ENCODE measurements at places on chromosomes 2 and 18.

GRCh38 chr18:79641722-79642497 lies 37.7 kb upstream of the CTDP1 start:
- no peak for DNase-seq

- DNase-seq: no peak
Measured at GRCh38 chr2:151277067-151277466, 12.4 kb downstream of the NMI start.

DNA sequence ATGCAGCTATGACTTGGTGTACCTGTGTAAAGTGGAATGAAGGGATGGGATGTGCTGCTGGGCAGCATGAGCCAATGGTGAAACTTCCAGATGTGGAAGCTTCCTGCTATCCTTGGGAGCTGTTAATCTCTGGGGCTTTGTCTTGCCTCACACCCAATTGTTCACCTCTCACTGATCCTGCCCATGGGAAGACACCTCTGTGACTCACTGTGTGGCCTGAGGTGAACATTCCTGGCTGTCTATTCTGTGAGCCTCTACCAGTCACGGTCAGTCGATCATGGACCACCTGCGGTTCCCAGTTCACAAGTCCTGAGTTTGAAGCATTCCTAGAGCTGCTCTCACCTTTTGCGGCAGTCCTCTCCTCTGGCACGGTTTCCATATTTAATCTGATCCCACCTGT lies 12.1 kb downstream of the NEURL3 start:
- no peak for DNase-seq

DNA sequence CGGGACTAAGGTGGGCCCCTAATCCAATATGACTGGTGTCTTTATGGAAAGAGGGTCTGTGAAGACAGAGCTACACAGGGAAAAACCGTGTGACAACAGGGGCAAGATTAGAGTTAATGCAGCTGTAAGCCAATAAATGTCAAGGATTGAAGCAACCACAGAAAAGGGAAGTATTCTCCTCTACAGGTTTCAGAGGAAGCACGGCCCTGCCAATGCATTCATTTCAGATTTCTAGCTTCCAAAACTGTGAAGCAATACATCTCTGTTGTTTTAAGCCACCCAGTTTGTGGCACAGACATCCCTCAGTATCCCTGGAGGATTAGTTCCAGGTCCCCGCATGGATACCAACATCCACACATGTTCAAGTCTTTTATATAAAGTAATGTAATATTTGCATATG lies 48.8 kb downstream of the SPP2 start:
- no peak for DNase-seq

GRCh38 chr18:5424903-5425664 lies 118.7 kb downstream of the EPB41L3 start:
- DNase-seq: no peak

DNA sequence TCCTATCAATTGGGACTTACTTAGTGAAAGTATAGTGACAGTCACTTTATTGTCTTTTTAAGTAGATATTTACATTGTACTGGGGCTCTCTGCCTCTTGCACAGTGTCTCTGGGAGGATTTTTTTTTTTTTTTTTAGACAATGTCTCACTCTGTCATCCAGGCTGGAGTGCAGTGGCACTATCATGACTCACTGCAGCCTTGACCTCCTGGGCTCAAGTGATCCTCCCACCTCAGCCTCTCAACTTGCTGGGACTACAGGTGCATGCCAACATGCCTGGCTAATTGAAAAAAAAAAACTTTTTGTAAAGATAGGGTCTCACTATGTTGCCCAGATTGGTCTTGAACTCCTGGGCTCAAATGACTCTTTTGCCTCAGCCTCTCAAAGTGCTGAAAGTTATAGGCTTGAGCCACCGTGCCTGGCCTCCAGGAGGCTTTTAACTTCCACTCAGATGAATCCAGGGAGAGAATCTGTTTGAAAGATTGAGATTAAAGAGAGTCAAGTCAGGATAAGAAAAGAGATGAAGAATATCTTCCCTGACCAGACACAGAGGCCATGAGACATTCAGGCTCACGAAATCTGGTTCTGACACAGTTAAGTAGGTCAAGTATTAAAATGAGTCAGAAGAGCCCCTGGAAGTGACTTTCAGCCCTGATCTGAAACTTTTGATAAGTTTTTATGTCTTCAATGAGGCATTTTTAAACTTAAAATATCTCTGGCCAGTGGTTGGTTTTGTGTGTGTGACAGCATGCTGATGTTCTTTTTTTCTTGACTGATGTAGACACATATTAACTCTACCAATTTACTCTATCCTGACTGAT lies 18.3 kb downstream of the ARHGEF33 start:
- no peak for DNase-seq

DNA sequence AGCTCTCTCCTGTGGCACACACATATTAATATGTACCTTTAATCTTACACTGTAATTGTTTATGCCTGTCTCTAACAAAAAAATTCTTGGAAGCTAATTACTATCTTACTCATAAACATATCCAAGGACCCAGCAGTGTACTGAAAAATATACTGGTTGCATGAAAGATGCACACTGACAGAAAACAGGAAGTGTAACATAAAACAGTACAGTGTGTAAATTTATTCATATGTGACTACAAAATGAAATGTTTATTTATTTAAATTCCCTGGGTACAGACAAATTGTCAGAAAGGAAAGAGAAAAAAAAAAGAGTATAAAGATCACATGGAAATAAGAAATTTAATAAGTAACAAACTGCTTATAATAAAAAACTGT lies 28.5 kb downstream of the TMEM131 start:
- no peak for DNase-seq

- DNase-seq: peak; percentile 13
Measured at GRCh38 chr18:49949951-49950395, 136.6 kb upstream of the ACAA2 start.

GRCh38 chr2:12773586-12774394 lies 57.1 kb downstream of the TRIB2 start:
- no peak for DNase-seq

GRCh38 chr2:96143848-96144480 lies 1.3 kb downstream of the DUSP2 start:
- peak; percentile 42 for DNase-seq

GRCh38 chr2:222982010-222982908 lies 69.7 kb upstream of the KCNE4 start:
- DNase-seq: no peak

GRCh38 chr2:239118675-239119211 lies 270.9 kb downstream of the TWIST2 start:
- no peak for DNase-seq

- peak; percentile 26 for DNase-seq
Measured at GRCh38 chr2:171432969-171433762, 624 bp downstream of the METTL8 start.

DNA sequence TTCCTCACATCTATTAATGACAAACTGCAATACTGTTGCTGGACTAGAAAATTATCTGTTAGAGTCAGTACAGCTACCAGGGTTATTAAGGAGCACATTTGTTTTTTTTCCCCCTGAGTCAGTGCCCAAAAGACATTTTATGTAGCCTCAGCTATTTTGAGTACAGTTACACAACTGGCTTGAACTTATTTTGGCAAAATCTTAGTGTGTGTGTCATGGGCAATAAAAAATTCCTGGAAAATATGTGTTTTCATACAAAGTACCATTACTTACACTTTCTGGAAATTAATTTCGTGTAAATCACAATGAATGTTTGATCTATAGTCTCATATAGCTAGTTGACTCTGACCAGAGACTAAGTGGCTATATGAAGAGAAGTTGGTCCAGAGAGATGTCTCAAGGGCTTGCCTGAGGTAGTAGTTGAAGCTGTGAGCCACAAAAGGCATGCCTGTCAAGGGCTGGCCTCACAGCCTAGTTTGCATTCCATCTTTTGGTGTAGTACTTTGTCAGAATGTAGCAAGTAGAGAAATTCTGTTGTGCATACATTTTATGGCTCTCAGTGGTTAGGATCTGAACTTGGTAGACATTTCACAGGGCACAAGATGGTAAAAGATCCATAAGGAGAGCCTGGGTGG lies 283.4 kb downstream of the MTX2 start:
- no peak for DNase-seq

GRCh38 chr2:7620255-7620654 lies 703.0 kb downstream of the RNF144A start:
- DNase-seq: no peak

DNA sequence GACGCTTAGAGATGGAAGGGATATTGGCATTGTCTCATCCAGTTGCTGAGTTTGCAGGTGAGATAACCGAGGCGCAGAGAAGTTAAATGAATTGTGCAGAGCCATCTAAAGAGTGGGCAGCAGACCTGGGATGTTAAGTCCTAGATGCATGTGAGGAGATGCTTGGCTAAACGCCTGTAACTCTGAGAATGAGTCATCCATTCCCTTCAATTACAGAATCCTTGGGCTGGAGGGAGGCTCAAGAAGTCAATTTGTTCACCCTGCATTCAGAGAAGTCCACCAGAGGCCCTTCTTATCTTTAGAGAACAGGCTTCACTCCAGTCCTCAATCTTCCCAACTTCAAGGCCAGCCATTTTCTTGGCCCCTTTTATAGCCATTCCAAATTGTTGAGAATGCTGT lies 1.6 kb downstream of the EHD3 start:
- DNase-seq: no peak

- DNase-seq: no peak
Measured at GRCh38 chr2:95048825-95049682, 23.5 kb downstream of the MAL start.

DNA sequence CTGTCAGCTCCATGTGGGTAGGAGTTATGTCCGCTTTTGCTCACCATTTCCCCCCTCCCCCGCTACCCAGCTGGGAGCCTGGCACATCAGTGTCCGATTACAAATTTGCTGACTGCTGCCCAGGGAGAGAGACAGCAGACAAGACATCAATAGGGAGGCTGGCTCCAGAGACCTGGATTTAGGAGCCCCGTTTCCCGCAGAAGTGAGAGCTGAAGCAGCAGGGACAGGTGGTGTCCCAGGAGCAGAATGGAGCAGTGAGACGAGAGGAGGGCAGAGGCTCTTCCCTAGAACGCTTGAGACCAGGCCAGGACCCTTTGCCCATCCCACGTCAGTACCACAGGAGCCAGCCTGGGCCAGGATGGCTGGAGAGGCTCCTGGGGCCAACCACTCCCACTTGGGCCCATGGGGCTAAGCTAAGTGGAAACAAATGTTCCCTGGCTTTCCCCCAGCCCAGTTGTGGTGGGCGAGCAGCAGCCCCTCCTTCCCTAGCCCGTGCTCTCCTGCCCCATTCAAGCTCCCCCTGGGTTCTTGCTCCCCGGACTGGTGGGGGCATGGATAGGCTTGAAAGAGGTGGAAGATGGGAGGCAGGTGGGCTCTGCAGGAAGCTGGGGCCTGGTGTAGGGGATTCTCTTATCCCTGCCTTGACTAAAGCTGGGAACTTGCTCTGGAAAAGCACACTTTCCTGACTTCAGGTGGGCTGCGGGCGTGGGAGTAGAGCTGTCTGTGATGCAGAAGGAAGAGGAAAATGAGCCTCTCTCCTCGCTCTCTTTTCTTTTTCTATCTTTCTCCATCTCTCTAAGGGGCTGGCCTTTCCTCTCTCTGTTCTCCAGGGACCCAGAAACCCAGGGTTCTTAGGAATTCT lies 4.1 kb upstream of the WNT6 start:
- DNase-seq: no peak

DNA sequence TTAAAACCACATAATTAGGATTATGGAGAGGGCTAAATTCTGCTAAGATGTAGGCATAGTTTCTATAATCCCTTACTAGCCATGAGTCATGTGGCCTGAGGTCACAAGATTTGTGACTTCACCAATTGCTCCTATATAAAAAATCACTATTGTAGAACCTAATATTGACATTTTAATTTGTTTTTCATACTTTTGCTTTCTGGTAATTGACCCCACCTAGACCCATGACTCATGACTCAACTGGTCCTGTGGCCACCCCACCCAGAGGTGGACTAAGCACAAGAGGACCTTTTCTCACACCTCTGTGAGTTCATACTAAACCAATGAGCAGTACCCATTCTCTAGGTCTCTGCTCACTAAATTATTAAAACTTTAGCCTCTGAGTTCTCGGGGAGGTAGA lies 1567.5 kb upstream of the LRRTM1 start:
- DNase-seq: no peak

DNA sequence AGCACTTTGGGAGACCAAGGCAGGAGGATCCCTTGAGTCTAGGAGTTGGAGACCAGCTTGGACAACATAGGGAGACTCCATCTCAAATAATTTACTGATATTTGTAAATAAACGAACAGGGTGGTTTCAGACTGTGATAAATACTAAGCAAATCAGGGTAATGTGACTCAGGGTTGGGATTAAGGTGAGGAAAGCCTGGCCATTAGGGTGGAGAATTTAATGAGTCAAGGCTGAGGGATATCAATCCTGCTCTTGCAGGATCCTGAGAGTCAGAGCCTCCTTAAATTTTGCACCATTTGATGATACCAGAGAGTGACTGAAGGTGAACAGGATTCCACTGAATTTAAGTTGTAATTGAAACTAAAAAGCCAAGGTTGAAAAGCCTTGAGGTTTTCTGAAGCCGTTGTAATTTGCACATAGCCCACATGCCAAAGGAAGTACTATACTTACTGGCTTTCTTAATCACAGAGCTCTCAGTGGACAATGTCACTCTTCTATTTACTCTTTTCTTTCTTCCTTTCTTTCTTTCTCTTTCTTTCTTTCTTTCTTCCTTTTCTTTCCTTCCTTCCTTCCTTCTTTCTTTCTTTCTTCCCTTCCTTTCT lies 28.6 kb upstream of the AP1S3 start:
- no peak for DNase-seq

GRCh38 chr2:43736637-43737036 lies 37.2 kb upstream of the DYNC2LI1 start:
- DNase-seq: no peak

DNA sequence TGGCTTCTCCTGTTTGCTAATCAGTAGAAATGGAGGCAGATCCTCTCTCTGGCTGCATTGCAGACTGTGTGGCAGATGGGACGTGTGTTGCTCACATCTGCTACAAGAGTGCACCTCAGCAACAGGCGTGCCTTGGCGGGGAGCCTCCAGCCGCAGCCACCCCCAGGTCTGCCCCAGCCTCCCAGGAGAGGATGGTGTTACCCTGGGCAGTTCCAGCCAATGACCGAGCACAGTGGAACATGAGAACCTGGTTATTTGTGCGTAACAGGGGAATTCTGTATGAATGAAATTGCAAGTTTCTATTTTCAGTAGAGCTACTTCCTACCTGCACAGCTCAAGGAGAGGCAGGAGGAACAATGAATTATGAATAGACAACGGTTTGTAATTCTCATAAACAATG lies 130.6 kb upstream of the CBLN2 start:
- no peak for DNase-seq

DNA sequence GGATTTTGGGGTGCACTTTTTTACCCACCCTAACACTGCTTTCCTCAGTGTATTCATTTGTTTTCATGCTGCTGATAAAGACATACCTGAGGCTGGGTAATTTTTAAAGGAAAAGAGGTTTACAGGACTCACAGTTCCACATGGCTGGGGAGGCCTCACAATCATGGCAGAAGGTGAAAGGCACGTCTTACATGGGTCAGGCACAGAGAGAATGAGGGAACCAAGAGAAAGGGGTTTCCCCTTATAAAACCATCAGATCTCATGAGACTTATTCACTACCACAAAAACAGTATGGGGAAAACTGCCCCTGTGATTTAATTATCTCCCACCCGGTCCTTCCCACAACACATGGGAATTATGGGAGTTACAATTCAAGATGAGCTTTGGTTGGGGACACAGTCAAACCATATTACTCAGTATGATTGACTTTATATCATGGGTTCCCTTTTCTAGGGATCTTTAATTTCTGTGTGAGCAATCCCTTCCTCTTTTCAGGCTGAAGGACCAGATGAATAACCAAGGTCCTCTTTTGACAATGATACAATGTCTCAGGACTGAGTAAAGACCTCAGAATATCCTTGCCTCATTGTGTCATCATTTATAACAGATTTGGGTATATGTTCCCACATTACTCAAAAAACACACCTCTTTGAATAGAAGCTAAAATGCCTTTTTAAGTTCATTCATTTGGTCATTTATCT lies 100.1 kb upstream of the TRIB2 start:
- no peak for DNase-seq

Measured in T-cell (primary cell).